ENCODE measurements at places on chromosomes 12 and 14.

GRCh38 chr12:13124656-13125505, 21.4 kb upstream of the GSG1 start:
- DNase-seq: no peak

DNA sequence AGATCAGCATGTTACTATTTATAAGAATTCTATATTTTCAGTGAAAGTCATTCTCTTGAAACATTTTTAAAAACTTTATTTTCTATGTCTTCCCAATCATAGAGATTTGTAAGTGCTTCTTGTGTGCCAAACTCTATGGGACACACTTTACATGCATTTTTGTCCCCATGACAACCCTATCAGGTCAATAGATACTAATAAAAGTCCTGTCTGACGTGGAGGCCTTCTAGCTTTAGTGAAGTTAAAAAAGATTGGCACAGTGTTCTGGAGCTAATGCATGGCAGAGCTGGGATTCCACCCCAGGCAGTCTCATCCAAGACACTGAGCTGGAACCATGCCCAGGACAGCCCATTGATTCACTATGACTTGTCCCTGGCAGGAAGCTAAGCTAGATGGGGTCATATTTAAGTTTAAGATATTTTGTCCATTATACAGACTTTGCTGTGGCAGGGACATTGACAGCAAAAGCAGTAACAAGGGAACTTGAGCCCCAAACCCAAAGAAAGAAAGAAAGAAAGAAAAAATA, 28.1 kb downstream of the TTC6 start:
- DNase-seq: no peak

DNA sequence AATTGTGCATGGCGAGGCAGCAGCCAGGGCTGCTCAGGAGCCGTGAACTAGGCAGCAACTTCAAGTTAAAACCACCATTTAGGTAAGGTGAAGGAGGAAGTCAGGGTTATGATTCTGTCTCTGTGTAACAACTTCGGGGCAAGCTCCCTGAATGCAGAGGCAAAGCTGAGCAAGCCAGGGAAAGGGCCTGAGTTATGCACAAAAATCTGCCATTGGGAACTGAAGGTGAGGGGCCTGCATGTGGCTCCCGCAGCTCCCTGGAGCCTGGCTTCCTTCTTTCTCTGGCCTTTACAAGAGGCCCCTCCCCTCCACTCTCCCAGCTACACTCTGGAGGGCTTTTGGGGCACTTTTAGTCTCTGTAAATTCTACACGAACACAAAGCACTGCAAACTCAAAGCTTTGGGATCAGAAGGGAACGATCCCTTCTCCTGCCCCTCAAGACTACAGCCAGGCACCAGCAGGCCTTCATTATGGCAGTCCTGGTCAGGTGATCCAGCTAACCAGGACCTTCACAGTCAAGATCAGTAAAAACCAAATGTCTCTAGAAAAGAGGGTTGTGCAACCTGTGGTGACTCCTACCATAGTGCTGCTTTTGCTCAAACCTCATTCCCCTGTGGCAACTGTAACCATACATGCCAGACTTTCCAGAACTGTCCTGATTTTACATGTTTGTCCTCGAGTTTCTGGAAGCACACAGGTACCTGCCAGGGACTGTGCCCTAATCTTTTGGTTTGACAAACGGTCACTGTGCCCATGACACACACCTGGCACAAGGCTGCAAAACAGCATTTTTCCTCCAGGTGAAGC, 67.2 kb upstream of the PTGR2 start:
- no peak for DNase-seq

GRCh38 chr12:51388846-51389245, 2.4 kb downstream of the GALNT6 start:
- DNase-seq: no peak

DNA sequence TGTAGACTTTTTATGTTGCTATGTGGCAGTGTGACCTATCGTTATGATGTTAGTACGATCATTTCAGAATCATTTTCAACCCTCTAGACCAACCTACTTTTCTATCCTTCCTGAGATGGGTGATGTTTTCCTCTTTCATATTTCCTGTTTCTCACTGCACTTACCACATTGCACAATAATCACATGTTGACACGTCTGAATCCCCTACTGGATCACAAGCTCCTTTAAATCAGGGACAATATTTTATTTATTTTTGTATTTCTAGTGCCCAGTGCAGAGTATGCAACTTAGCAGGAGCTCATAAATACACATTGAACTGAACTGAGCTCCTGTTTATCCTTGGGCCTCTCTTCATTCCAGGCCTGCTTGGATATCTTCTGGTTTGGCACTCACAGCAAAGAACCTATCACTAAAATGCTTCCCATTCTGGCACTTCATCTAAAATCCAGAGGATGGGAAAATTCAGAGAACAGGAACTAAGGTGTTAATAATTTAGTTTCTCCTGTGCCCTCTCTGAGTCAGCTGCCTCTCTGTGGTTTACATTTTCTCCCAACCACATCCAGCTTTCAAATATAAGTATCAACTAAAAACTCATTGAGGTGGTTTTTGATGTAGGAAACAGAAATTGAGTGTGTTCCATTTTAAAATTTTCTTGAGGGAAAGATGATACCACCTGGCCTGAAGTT, 69.4 kb upstream of the DYRK2 start:
- no peak for DNase-seq

GRCh38 chr12:19048943-19049342, 80.6 kb upstream of the PLEKHA5 start:
- DNase-seq: no peak

- DNase-seq: no peak
Observed at GRCh38 chr12:11773889-11774677, 124.6 kb downstream of the ETV6 start.

GRCh38 chr12:116934908-116935705, 24.4 kb downstream of the FBXW8 start:
- no peak for DNase-seq

DNA sequence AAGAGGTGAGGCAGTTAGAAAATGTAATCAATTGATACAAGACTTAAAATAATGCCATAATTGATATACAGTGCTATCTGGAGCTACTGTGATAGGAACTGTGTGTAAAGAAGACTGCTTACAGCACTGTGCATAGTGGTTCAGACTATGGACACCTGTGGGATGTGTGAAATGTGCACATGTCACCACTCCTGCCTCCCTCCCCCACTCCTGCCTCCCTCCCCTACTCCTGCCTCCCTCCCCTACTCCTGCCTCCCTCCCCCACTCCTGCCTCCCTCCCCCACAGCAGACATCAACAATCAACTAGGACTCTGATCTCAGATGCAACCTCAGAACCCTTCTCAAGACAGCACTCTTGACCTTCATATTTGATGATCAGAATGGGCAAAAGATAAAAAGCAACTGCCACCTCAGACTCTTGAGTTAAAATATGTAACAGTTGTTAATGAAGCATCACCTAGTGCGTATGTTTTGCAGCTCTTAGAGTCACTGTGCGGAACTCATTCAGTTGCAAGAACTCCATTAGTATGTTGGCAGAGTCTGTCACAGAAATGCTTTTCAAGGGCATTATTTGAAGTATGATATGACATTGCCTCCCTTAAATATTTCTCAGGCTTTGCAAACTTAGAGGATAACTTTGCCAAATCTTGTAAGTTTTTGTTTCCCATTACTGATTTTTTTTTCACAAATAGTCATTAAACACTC, 255.2 kb upstream of the DDHD1 start:
- no peak for DNase-seq

- no peak for DNase-seq
Observed at GRCh38 chr14:105408592-105408991, 10.3 kb downstream of the TEX22 start.

DNA sequence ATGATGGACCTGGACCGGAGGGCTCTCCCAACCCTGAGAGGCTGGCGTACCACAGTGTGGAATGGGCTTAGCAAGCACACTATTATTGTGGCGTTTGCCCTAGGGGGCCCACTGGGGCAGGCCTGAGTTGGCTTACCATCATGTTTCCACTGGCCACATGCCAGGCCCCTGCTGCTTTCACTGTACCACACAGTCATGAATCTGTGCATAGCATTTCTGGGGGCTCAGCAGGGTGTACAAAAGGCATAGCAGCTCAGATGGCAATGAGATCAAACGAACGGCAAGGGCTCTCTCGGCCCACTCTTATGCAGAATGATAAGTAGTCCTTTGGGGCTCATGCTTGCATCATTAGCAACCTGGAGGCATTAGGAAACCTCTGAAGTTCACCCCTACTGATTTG, 137.0 kb upstream of the HIF1A start:
- no peak for DNase-seq

- DNase-seq: no peak
Observed at GRCh38 chr12:69779928-69780327, 41.3 kb downstream of the RAB3IP start.

DNA sequence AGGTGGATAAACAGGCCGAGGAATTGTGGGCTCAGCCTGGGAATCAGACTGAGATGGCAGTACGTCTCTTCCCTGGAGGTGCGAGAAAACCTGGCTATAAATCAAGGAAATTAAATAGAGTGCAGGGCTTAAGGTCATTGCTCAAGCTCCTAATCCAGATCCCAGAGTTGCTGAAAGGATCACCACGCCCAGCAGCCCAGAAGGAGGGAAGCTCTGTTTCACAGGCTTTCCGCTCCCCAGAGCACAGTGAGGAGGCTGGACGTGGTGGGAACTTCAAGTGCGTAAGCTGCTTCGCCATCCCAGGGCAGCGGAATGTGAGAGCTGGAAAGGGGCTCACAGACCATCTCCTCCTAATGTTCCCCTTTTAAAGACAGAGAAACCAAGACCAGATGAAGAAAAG, 651.6 kb upstream of the TBX3 start:
- DNase-seq: no peak

- DNase-seq: no peak
Observed at GRCh38 chr12:53053218-53054111, 3.6 kb downstream of the TNS2 start.

DNA sequence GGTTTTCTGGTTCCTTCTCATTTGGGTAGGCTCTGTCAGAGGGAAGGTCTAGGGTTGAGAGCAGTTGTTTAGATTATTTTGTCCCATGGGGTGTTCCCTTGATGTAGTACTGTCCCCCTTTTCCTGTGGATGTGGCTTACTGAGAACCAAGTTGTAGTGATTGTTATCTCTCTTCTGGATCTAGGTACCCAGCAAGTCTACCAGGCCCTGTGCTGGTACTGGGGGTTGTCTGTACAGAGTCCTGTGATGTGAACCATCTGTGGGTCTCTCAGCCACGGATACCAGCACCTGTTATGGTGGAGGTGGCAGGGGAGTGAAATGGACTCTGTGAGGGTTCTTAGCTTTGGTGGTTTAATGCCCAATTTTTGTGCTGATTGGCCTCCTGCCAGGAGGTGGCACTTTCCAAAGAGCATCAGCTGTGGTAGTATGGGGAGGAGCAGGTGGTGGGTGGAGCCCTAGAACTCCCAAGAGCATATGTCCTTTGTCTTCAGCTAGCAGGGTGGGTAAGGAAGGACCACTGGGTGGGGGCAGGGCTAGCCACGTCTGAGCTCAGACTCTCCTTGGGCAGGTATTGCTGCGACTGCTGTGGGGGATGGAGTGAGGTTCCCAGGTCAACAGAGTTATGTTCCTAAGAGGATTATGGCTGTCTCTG, 179.3 kb upstream of the BTG1 start:
- DNase-seq: no peak

- DNase-seq: no peak
Observed at GRCh38 chr12:55942055-55942454, 11.1 kb downstream of the DGKA start.

- no peak for DNase-seq
Observed at GRCh38 chr12:124179936-124180607, 114.8 kb upstream of the RFLNA start.

- DNase-seq: no peak
Observed at GRCh38 chr14:68174446-68174845, 354.9 kb downstream of the RAD51B start.

Measured in stimulated activated CD8-positive, alpha-beta memory T cell treated with anti-CD3 and anti-CD28 coated beads, Interleukin-15, amount 100 ng/mL, for 4 hours (primary cell).